ENCODE measurements at places on chromosomes 2 and 18. TPM values are rescaled to one million over a fixed set of nuclear protein-coding genes. Genes with fewer than 3 reads are reported as not detected.

Gene CDCA7
- total RNA-seq = 4.9 TPM

Gene IL1F10
- total RNA-seq = not detected

Gene CLEC4F
- total RNA-seq = not detected

Gene GYPC
- 123 TPM for total RNA-seq

DNA sequence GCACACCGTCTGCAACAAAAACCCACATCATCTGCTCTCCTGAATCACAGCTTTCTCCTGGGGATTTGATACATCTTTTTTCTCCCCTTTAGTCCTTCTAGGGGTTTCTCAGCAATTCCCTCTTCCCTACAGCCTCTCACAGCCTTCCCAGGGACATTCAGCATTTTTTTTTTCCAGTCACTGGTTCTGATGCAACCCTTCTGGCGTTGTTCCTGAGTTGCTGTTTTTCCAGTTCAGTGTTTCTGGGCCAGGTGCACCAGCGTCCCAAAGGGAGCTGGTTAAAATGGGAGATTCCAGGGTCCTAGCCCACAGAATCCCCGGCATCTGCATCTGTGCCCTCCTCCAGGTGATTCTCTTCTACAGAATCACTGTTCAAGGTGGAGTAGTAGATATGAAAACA, 36.1 kb downstream of the ADCY3 start:
- DNase-seq = no peak

DNA sequence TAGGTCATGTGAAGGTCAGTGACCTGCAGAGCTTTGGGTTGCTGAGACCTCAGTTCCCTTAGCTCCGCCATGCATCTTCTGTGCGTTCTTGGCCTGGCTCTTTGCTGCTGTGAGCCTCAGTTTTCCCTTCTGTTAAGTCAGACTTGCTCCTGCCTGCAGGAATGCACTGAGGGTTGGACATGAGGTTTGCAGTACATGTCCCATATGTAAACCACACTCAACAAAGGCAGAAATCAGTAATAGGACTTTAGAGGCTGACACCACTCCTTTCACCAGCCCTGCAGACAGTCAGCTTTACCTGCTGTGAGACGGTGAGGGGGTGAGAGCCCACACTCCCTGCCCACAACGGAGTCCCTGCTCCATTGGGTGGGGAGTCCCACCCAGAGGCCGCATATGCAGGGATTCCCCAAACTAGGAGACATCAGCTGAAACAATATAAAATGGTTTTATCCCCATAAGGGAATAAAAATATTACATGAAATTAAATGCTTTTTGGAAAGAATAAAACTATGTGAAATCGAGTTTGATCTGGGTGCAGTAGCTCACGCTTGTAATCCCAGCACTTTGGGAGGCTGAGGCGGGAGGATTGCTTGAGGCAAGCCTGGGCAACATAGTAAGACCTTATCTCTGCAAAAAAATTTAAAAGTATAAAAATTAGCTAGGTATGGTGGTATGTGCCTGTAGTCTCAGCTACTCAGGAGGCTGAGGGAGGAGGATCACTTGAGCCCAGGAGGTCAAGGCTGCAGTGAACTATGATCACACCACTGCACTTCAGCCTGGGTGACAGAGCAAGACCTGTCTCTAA, 55.1 kb downstream of the MYO7B start:
- no peak for DNase-seq

DNA sequence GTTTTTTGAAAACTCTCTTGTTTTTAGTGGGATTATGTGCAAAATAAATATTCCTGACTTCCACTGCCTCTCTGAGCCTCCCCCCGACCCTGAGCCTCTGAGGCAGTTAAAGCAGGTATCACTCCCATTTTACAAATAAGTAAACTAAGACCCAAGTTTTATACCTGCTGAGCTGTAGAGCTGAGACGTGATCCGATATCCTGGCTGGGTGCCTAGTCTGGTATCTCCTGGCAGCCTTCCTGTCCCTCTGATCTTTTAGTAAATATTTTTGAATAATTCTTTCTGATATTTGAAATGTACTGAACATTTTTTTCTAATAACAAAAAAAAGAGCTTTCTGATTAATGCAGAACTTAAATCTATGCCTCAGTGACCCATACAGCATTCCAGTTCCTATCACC, 108.3 kb upstream of the NOSTRIN start:
- no peak for DNase-seq

GRCh38 chr2:107808959-107809358, 17.7 kb upstream of the RGPD4 start:
- no peak for DNase-seq

DNA sequence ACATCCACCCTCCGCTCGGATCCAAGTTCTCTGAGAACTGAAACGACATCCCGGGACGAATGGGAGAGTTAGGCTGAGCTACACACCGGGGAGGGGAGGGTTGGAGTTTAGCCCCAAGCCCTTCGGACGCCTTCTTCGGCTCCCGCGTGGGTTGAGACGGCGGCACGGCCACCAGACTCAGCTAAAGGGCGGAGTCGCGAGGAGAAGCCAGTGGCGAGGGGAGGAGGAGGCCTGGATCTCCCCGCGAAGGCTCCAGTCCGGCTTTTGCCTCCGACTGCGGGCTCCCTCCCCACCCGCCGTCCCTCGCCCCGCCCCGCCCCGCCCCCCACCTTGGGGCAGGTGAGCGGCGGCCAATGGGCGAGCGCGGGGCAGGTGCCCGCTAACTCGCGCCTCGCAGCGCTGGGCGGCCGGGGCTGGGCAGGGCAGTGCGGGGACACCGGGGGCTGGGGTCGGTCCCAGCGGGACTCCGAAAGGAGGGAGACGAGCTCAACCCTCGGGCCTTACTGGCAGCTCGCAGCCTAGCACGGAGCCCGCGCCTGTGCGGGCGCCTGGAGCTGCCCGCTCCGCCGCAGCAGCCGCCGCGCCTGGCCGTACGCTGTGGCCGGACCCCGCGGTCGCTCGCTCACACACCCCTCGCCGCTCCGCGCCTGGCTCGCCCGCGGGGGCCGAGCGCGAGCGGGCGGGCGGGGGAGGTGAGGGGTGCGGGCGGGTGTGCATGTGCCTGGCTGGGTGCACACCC, at the start of gene EMX1:
Gene EMX1, plus strand, starts transcription at position 382 of the 739 bp plus-strand sequence. Its CDS starts 334 bp downstream, at position 716.
- no peak for DNase-seq

DNA sequence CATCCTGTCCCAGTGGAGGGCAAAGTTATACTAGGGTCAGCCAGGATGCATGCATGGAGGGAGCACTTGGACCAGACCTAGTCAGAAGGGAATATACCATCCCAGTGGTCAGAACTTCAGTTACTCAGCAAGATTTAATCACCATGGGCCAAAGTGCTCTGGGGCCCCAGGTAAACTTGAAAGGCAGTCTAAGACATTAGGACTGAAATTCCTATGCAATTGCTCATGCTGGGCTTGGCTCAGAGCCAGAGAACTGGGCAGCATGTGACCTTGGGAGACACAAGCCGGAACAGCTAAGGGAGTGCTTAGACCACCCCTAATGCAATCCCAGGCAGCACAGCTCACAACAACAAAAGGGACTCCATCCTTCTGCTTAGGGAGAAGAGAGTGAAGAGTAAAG, 401.3 kb downstream of the KCNJ3 start:
- no peak for DNase-seq

GRCh38 chr2:149101818-149102217, 63.3 kb downstream of the LYPD6B start:
- DNase-seq = no peak

DNA sequence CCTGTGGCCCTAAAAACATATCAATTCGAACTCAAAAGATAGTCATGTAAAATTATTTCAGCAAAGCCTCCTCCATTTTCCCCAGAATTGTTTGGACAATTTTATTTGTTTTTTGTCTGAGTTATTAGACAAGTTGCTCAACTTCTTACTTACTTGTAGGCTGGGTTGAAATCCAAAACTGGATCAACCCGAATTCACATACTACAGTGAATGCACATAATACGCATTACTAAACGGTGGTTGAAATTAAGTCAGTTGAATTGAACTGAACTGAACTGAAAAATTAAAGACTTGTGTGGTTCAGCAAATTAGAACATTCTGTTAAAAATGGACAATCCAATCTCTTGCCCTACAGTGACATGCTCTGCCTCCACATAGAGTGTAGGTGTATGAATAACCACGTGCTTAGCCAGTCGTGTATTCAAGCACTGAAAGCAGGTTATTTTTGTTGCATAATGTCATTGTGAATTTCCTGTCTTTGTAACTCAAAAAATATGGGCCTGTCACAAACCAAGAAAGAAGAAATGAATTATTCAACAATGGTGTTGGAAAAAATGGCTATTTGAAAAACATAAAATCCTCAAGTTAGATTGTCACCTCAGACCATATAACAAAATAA, 441.0 kb downstream of the TXNL1 start:
- no peak for DNase-seq

- DNase-seq = no peak
Observed at GRCh38 chr2:16765356-16765755, 99.7 kb upstream of the CYRIA start.

DNA sequence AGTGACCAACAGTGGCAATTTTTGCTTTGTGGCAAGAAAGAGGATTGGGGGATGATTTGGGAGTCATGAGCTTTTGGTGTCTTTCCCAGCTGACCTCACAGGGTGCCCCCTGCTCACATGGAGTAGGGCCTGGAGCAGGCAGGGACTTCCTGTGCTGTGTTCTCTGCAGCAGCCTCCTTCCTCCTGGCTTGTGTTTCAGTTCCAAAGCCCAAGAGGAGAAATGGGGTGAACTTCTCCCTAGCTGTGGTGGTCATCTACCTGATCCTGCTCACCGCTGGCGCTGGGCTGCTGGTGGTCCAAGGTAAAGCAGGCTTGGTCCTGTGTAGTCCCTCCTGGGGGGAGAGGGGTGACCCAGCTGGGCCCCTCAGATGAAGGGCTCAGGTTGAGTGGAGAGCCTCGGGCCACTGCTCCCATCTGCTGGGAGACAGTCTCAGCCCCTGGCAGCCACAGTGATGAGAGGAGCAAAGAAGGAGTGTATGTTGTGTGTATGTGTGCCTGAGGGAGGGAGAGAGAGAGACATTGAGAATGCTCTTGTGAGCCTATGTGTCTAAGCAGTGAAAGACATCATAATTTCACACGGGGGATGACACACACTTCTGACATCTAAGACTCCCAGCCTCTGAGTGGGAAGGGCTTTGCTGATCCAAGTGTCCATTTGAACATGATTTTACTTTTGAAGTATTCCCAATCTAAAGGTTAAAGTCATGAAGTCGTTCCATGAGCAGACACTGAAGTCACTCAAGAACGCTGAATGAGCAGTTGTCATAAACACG, 27.2 kb downstream of the MARCO start:
- no peak for DNase-seq

GRCh38 chr2:236875906-236876505, 209.7 kb upstream of the COPS8 start:
- DNase-seq = no peak

DNA sequence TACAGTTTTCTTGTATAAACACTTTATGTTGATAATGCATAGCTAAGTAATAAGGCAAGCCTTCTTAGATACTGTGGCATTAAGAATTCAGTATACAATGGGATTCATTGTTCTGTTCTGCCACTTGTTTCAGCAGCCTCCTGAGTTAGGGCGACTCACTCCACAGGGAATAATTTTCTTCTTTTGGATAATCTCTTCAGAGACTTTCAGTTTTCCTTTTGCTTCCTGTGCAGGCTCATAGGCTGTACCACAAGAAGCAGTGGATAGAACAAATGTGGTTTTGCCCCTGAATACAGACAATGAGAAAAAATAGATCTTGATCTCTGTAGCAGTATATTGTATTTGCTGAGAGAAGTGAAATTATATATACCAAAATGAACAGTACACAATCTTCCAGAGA, 298.0 kb downstream of the ZNF407 start:
- no peak for DNase-seq

DNA sequence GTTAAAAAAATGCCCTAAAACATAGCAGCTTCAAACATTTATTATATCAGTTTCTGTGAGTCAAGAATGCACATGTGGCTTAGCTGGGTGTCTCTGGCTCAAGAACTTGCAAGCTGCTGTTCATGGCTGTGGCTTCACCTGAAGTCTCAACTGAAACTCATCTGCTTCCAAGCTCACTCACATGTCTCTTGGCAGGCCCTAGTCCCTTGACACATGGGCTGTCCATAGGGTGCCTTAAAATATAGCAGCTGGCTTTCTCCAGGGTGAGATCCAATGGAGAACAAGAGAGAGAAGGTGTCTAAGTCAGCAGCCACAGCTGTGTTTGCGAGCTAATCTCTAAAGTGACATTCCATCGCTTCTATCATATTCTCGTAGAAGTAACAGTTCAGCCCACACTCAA, 152.8 kb downstream of the DSEL start:
- DNase-seq = no peak

All from thoracic aorta (tissue), 2 donors.